Activated CD4-positive, alpha-beta T cell treated with anti-CD3 and anti-CD28 coated beads for 36 hours (primary cell): ENCODE measurements at places on chromosomes 7 and 10.
A peak's percentile ranks its signal among the peaks of the same experiment; 100 is the strongest.

- DNase-seq, result peak; percentile 39
These were observed 233.7 kb downstream of the PTPRN2 start for GRCh38 chr7:158353606-158354570.

DNA sequence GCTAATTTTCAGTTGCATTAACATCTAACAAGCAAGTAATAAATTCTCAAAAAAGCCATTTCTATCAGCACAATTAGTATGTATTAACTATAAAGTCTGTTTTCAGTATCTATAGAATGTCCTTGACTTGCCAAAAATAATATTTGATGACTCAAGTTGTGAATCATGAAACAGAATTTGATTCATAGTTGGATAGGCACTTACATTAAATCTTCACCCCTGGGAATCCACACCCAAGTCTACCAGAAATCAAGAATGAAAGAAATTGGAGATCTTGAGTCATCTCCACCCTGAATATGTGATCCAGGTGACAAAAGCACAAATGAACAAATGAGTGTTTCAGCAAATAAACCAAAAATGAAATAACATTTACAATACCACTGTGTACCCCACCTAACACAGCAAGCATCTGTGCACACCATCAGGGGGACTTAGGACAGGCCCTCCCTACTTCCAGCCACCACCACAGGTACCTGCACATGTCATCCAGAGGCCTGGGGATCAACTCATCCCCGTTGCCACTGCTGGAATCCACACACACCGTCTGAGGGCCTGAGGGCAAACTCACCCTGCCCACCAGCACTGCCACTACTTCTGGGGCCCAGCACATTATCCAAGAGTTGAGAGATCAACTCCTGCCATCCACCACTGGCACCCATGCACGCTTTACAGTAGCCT lies 160.1 kb downstream of the MTERF1 start:
- no peak for DNase-seq

GRCh38 chr7:82263920-82264782 lies 179.4 kb downstream of the CACNA2D1 start:
- DNase-seq, result no peak

- no peak for DNase-seq
These were observed 135.2 kb downstream of the RGS10 start for GRCh38 chr10:119407254-119407777.

- peak; percentile 73 for DNase-seq
These were observed 174.7 kb downstream of the HERPUD2 start for GRCh38 chr7:35519971-35520809.

DNA sequence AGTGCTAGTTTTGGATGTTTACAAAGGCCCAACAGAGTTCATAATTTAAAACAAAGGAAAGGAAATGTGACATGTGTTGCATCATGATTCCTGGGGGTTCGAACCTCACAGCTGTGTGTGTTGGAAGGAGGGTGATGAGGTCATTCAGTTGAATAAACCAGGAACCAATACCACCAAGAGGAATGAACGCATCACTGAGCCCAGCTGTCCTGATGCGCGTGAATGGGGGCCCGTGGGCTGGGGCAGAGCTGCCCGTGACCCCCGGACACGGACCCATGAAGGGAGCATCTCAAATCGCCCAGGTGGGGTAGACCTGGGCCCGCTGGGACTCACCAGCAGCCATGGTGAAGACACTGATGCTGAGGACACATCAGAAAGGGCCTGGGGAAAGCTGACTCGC lies 33.0 kb downstream of the BRI3 start:
- DNase-seq, result no peak

DNA sequence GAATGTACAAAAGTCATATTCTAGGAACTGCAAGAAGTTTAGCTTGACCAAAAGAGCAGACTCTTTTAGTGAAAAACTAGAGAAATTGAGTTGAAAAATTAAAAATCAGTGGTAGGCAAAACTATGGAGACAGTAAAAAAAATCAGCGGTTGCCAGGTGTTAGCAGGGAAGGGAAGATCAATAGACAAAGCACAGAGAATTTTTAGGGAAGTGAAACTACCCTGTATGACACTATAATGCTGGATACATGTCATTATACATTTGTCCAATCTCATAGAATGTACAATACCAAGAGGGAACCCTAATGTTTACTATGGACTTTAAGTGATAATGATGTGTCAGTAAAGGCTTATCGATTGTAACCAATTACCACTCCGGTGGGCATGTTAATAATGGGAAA lies 761.9 kb downstream of the MAGI2 start:
- no peak for DNase-seq

DNA sequence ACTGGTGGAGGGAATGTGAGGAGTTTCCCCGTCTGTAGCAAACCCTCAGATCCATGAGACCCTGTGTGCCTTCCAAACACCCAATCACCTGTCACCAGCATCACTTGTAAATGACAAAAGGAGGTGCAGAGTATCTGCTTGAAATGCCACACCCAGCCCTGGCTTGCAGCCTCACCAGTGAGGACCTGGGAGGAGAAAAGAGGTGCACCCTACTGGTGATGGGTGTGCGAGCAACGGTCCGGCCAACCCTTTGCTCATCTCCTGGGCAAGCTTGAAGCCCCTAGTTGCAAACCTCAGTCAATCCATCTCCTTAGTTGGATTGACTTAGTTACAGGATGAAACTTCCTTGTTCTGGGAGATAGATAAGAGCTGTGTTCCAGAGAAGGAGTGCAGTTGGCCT lies 62.4 kb upstream of the WAPL start:
- DNase-seq, result peak; percentile 54

DNA sequence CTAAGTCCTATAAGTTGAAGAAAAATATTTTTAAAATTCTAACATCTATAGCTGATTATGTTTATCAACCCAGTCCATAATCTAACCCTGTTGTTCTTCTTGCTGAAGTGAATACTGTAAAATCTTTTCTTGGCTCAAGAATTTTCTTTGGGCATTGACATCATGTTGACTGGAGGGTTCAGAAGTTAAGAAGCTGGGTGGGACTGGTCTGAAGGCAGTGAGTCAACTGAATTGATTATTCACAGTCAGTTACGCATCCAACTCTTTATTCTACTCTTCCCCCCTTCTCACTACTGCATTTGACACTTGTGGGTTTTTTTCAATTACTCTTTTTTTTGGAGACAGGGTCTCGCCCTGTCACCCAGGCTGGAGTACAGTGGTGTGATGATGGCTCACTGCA lies 31.0 kb downstream of the DENND2A start:
- DNase-seq, result no peak

DNA sequence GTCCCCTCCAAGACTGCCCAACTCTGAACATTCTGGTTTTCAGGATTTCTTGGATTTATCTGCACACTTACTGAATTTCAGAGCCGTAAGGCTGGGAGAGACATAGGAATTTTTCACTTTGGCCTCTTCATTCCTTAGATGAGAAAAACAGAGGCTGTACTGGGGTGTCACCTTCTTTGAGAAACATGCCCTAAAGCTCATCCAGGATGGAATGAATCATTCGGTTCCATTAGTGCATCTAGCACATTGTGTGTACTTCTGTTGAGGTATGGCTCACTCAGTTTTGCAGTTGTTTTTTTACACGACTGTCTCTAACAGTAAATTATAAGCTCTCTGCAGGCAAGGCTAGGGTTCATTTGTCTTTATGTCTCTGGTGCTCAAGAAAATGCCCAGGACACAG lies 383.4 kb downstream of the GATA3 start:
- DNase-seq, result no peak

DNA sequence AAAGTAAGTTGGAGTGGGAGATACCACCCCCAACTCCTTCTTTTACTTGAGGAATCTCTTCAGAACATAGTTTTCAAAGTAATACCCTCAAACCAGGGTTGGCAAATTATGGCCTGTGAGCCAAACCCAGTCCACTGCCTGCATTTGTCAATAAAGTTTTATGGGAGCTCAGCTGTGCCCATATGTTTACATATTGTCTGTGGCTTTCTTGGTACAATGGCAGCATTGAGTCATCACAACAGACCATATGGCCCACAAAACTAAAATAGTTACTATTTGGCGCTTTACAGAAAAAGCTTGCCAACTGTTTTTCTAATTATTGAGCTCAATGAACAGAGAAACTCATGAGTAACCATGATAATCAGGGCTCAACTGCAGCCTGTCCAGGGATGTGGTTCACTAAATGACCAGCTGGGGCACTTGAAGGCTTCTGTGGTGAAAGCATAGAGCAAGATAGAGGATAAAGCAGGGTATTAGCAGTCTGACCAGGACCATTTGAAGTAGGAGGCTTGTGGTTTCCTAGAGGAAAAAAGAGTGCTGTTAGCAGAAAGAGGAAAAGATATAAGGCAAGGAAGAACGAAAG lies 196.0 kb upstream of the GRB10 start:
- no peak for DNase-seq

DNA sequence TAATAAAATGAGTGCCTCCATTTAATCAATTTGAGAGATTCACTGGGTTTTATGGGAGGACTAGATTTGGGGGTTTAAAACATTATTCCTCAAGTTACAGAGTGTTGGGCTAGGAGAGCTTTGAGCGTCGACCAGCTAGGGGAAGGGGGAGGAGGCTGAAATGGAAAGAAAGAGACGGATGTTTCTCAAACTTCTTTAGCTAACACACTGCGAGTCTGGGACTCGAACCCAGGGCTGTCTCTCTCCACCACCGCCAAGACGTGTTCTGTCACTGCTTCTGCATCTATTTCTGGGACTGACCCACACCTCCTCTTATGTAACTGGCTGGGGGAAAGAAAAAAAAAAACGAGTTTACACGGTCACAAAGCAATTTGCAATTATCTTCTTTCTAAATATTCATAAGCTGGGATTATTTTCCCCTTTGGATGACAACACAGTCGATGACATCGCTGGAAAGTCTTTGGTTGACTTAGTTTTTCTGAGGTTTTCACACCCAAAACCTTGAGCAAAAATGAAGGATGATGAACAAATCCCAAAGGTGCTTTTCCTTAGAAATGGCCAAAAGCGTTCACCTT lies 27.2 kb downstream of the CHST15 start:
- DNase-seq, result no peak

DNA sequence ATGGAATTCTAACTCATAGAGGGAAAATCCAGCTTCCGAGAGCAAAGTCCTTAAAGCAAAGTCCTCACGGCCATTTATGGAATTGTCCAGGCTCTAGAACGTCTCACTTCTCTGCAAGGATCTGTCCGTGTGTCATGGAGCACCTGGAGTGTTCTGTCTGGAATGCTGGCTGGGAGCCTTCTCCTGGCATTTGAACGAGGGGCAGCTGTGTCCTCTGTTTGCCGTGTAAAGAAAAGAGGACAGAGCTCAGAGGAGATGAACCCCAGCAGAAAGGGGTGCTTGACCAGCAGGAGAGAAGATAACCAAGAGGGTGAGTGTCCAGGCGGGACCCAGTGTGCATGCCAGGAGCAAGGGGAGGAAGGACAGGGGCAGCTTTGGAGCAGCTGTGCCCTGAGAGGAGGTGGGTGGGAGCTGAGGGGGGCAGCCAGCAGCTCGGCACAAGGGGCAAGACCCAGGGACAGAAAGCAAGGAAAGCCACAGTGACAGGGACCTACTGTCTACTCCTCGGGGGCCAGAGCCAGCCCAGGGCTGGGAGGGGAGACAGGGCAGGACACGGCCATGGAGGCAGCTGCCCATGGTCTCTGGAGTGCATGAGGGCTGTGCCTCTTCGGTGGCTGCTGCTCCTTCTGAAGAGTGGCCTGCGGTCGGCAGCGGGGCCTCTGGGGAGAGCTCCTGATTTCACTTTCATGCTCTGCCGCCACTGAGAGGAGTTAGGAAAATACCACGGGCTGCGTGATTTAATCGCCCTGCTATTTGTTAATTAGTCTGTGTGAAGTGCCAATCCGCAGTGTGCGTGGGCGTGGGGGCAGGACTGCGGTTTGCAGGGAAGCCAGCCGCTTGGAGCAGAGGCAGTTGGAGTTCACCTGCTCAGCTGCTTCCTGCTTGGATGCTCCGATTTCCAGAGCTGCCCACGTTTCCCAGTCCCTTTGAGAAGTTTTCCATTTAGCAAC lies 149.3 kb upstream of the SHH start:
- DNase-seq, result peak; percentile 68

DNA sequence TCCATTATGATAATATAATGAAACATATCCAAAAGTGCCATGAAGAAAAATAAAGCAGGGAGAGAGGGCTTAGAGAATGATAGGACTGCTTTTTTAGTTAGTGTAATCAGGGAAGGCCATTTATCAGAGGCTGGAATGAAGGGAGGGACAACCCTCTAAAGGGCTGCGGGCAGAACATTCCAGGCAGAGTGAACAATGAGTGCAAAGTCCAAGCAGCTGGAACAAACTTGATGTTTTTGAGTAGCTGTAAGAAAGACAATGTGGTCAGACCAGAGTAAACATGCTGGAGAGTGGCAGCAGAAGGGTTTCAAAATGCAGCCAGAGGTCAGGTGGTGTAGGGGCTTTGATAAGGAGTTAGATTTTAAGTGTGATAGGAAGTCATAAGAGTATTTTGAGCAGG lies 65.6 kb upstream of the CCDC6 start:
- no peak for DNase-seq

DNA sequence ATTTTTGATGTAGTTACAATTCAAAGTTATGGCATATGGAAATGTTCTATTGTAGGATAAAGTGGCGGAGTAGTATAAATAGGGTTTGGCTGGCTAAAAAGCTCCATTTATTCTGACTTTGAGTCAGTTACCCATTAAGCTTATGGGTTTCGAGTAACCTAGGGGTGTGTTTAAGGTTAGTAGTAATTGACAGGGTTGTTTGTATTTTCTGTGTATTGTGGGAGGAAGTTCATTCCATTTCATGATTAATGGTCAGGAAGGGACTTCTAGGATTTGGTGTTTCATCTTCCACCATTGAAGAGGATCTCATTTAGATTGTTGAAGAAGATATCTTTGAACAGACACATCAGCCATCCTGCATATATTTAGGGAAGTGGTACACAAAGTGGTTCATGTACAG lies 75.0 kb downstream of the BICC1 start:
- DNase-seq, result no peak

DNA sequence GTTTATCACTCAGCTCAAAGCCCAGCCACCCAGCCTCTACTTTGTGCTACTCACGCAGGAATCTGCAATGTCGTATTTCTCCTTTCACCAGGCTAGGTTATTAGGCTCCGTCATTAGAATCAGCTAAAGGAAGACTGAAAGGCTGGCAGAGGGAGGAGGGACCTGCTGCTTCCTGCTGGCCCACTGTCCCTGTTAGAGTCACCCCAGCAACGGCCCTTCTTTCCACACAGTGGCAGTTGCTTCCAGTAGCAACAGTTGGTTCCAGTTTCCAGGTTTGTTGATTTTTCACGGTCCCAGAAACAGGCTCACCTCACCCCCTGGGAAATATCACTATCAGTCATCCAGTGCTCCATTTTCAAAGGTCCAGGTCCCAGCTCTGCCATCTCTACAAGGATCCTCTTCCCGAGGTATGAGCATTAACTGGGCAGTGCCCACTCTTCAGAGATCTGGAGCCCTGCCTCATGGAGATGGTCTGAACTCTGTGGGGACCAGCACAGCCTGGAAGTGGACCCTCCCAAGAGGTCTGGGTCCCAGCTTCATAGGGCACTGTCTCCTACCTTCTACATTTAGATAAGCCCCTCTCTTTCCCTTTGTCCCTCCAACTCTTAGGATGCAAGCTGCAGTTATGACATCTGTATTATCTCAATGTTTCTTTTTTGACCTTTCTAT lies 15.9 kb downstream of the ODAD2 start:
- DNase-seq, result no peak

GRCh38 chr10:13845897-13846296 lies 259.1 kb downstream of the PRPF18 start:
- no peak for DNase-seq

GRCh38 chr10:97673736-97674525 lies 13.1 kb downstream of the AVPI1 start:
- DNase-seq, result peak; percentile 60

- DNase-seq, result no peak
These were observed 249.4 kb upstream of the CTBP2 start for GRCh38 chr10:125409756-125410155.

- DNase-seq, result no peak
These were observed 111.5 kb upstream of the ANLN start for GRCh38 chr7:36278069-36278619.
